ENCODE measurements at places on chromosomes 4 and X.
A peak's percentile ranks its signal among the peaks of the same experiment; 100 is the strongest.

- DNase-seq, result peak; percentile 33
Measured at GRCh38 chrX:7941390-7942042, 14.3 kb upstream of the PNPLA4 start.

DNA sequence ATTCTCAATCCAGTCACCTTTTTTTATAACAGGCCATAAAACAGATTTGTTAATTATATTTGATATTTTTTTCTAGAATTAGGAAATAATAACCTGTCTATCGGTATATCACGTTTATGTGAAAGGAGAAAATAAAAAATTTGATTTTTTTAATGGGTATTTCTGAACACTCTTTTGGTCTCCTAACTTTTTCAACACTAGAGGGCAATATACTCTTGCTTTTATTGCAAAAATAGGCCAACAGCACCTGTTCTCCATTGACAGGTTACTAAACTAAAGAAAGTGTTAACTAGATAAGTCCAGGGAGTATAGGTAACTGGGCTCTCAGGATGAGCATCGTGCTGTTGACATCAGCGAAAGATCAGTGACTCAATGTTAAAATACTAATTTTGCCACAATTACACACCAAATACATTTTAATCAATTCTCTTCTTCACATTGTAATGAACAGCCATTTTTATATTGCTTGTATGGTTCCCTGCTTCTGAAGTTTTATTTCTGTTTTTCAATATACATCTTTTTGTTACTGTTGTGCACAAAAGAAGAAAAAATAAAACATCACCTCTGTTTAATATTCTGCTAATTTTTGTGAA, 22.8 kb downstream of the NDST4 start:
- DNase-seq, result peak; percentile 68

DNA sequence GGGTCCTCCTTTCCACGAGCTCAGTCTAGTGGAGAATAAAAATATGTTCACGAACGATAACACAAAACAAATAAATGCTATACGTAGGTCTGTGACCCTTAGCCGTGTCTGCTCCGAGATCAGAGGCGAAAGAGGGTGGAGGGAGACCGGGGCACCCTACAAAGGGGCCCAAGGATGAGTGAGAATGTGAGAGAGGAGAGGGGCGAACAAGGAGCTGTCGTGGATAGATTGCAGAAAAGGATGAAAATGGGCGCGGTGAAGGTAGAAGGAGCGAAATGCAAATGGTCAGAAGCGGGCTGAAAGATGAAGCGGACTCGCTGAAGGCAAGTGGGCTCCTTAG, 6.2 kb upstream of the ZBTB33 start:
- DNase-seq, result no peak

DNA sequence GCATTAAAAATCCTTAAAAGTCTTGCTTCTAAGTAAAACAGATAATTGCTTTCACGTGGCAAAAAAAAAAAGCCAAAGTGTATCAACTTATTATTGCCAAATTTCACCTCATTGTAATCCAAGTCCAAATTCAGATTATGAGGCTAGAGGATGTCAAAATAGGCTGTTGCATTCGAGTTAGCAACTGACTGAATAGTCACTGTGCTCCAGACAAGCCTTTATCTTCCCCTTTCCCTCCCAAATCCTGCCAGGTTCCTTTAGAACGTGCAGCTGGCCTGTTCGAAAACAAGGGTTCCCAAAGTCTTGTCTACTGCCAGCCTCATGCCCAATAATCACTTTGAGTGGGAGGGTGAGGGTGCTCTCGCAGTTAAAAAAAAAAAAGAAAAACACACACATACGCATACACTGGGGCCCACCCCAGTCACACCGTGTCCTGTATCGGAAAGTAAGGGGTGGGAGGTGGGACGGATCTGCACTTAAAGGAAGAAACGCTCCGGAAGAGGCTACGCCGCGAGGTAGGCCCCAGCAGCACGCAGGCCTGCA, 603 bp downstream of the MAD2L1 start:
- no peak for DNase-seq

DNA sequence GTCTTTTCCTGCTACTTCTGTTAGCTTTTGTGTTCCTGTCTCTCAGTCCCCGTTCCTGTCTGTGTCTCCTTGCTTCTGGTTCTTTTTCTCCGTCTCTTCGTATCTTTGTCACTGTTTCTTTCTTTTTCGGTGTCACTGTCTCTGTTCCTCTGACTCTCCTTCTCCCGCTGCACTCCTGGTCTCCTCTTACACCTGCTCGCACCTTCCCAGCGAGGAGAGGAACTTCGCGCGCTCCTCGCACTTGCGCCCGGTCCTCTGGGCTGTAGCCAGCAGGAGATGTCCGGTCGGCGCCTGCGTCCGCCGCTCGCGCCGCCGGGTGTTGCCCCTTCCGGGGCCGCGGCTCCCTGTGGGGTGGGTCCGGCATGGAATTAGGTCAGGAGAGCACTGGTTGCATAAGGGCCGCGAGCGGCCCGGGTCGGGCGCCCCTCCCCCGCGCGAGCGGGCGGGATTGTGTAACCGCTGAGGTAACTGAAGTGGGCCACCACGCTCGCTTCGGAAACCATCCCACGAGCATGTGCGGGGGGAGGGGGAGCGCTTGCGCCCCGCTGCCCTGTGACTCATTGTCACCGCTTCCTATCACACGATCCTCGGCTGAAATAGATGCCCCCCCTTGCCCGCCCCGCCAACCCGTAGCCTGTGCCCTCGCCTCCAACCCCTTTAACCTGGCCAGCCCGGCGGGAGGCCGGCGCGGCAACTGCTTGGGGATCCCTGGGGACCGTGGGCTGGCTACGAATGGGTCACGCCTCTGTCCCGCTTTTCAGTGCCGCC, 1.6 kb downstream of the LONRF3 start:
- peak; percentile 10 for DNase-seq

DNA sequence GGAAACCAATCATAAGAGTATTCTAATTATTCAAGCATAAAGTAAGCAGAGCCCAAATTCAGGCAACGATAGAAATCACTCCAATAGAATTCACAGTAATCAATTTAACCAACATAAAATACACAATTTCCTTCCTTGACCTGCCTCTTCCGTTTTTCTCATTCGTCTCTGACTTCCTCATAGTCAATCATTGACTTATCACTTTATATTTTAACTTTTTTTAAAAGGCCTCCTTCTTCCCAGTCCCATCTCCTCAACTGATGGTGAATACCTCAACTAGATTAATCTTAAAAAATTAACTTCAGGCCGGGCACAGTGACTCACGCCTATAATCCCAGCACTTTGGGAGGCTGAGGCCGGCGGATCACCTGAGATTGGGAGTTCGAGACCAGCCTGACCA, 13.3 kb downstream of the CNOT6L start:
- DNase-seq, result no peak

DNA sequence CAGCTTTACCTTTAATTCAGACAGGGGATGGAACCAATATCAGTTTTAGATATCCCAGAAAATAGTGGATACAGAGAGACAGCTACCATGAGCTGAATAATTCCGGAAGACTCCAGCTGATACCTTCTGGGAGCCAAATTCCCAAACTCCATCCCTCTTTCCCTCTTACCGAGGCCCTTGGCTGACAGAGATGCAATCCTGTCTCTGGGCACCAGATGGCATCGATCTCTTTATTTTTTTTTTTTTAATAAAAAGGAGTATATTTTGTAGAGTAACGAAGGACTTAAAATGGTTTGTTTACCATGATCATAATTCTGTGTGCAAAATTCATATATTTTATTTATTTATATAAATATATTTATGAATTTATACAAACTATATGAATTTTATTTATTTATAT, 31.0 kb downstream of the RAB40A start:
- peak; percentile 26 for DNase-seq

- DNase-seq, result peak; percentile 4
Measured at GRCh38 chr4:67779631-67780030, 25.4 kb upstream of the GNRHR start.

GRCh38 chr4:109278594-109279031, 23.8 kb downstream of the COL25A1 start:
- peak; percentile 33 for DNase-seq

GRCh38 chr4:175459571-175459970, 352.5 kb downstream of the GPM6A start:
- DNase-seq, result no peak
